ENCODE measurements at places on chromosomes 7 and 10. TPM values are rescaled to one million over a fixed set of nuclear protein-coding genes. Genes with fewer than 3 reads are reported as not detected.

- no peak overlapping the region for H3K27ac ChIP-seq
- no peaks in the 10 kb centered on the region for H3K36me3 ChIP-seq
- DNase-seq: no peak
- peaks cover 20% of the 10 kb centered on the region for H3K4me1 ChIP-seq
Observed at GRCh38 chr10:116049158-116049973, 223.6 kb downstream of the GFRA1 start.

DNA sequence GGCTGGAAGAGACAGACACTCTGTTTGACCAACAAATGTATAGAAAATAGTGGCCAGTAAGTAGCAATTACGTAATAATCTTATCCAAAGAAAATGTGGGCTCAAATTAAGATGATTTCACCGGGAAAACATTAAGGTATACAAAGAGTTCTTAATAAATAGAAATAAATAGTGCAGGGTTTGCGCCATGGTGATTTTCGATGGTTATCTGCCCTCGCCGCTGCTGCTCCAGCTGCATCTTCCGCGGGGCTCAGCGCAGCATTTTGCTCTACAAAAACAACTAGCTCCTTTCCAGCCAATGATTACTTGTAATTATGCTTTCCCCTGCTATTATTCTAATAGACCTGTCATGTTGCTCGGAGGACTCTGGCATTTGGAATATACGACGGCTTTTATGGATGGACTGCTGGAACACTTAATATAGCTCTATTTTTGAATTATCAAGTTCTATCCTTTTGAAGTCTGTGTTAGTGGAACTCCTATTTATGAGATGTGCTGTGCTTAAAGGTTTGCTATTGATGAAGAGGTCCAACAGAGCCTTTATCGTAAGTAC is 103.8 kb downstream of the BUB3 start:
- H3K4me1 ChIP-seq: no peaks in the 10 kb centered on the region
- no peaks in the 10 kb centered on the region for H3K27me3 ChIP-seq
- no peak for DNase-seq
- H3K36me3 ChIP-seq: no peaks in the 10 kb centered on the region

DNA sequence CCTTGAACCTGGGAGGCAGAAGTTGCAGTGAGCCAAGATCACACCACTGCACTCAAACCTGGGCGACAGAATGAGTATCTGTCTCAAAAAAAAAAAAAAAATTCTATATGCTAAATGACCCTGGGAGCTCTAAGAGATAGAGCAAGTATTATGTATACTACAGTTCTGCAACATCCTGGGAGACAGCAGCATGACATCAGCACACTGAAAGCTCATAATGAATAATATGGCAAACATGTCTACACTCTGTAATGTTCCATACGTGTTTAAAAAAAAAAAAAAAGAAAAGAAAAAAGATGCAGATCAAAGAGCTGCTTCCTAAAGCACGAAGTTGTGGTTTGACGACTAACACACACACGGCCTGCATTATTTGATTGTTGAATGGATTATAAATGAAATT is 72.5 kb downstream of the CUL2 start:
- no peaks in the 10 kb centered on the region for H3K4me1 ChIP-seq
- peaks cover 19% of the 10 kb centered on the region for H3K36me3 ChIP-seq
- no peak overlapping the region for H3K27ac ChIP-seq

- H3K4me1 ChIP-seq: no peaks in the 10 kb centered on the region
- DNase-seq: no peak
- no peak overlapping the region for H3K4me3 ChIP-seq
- no peak overlapping the region for H3K27ac ChIP-seq
- H3K27me3 ChIP-seq: no peaks in the 10 kb centered on the region
Observed at GRCh38 chr10:113927440-113927839, 73.0 kb downstream of the NHLRC2 start.

DNA sequence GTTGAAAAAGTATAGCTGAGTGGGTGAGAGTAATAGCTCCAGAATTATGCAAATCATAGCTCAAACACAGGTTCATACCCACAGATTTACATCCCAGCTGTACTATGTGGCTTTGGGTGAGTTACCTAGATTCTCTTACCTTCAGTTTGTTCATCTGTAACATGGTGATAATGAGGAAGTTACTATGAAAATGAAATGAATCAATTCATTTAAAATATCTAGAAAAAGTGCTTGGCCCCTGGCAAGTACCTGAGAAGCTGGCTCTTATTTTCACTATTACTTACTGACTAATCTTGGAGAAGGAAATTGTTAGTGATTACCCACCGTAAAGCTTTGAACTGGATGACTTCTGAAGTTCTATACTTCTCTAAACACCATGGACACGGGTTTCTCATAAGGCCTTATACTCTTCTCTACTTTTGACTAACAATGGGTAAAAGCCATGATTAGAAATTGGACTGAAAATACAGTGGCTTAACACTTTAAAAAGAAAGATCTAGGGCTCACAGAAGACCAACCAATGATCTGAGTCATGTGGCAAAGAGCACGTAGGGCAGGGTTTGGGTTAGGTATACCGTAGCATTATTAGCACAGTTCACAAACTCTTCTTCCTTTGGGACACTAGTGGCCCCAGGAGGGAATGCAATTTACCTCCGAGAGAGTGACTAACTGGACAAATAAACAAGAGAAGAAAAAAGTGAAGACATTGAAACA is 149.2 kb downstream of the PLPP4 start:
- H3K27ac ChIP-seq: no peak overlapping the region
- H3K4me1 ChIP-seq: no peaks in the 10 kb centered on the region
- peaks cover 4% of the 10 kb centered on the region for H3K27me3 ChIP-seq
- no peaks in the 10 kb centered on the region for H3K36me3 ChIP-seq

GRCh38 chr7:93711926-93712325 is 137.4 kb upstream of the CALCR start:
- H3K36me3 ChIP-seq: no peaks in the 10 kb centered on the region
- no peak overlapping the region for H3K27ac ChIP-seq
- DNase-seq: no peak
- no peaks in the 10 kb centered on the region for H3K4me1 ChIP-seq
- H3K27me3 ChIP-seq: no peaks in the 10 kb centered on the region

- peaks cover 2% of the 10 kb centered on the region for H3K36me3 ChIP-seq
- H3K27ac ChIP-seq: no peak overlapping the region
- H3K4me1 ChIP-seq: no peaks in the 10 kb centered on the region
Observed at GRCh38 chr10:92045641-92046106, 122.1 kb downstream of the BTAF1 start.

DNA sequence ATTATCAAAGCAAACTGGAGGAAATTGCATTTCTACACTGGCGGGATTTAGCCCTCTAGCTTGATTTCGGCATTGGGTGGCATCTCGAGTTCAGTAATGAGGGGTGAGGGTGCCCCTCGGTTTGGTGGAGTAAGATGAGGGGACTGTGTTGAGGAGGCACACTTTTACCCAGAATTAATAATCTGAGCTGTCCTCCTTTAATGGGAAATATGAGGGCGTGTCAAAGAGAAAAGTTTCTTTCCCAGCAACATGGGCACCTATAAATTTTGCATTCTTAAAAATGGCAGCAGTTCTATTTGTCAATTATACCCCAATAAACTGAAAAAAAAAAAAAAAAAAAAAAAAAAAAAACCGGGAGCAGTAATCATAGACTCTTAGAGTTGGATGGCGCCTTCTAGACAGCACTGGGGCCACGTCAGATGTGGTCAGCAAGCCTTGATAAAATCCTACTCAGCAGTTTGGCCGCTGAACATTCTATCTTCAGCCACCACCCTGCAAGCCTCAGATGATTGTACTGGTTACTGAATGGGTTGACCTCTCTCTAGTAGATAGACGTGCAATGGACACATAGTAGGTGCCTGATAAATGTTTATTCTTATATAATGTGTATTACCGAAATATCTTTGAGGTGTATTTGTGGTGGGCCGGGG is 931 bp downstream of the PAPSS2 start:
- H3K27ac ChIP-seq: peak overlapping the region; percentile 92
- peaks cover 36% of the 10 kb centered on the region for H3K4me1 ChIP-seq
- H3K27me3 ChIP-seq: no peaks in the 10 kb centered on the region
- no peaks in the 10 kb centered on the region for H3K36me3 ChIP-seq
- DNase-seq: no peak

DNA sequence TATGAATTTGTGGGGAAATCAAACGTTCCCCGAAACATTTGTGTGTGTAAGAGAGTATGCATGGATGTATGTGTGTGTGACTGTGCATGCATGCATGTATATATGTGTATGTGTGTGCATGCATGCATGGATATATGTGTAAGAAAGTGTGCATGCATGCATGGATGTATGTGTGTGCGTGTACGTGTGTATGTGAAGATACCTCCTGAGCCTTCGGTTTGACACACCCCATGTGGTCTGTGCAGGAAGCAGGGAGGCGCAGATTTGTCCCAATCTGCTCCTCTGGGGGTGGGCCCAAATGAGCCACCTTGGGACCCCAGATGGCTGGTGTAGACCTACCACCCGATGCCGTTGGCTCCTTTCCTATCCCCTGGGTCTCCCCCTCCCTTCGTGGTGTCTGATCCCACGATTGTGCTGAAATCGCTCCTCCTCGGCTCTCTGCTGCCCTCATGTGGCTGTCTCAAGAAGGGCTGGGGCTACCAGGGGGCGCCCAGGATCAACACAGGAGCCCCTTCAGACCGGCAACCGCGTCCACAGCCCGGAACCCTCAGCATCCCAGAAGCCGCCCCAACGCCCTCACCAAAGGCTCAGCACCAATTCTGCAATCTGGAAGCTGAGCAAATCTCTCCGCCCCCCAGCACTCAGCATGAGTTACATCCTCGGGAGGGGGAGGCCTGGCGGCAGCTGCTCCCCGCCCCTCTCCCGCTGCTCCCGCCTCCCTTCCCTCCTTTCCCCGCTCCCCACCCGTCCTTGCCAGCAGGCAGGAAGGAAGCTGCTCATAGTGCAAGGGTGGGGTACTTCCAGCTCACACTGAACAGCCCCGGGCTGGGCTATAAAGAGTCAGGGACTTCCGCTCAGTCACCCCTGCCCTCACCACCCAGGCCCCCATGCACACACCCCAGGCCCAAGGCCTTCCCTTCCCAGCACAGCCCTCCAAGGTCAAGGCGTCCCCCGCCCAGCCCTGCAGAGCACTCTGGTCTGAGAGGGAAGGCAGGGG is 2.3 kb upstream of the NOS3 start:
- peak; percentile 75 for DNase-seq
- H3K27me3 ChIP-seq: no peaks in the 10 kb centered on the region
- peak overlapping the region; percentile 66 for H3K27ac ChIP-seq
- peaks cover 4% of the 10 kb centered on the region for H3K4me1 ChIP-seq
- no peak overlapping the region for H3K4me3 ChIP-seq
- H3K36me3 ChIP-seq: no peaks in the 10 kb centered on the region

DNA sequence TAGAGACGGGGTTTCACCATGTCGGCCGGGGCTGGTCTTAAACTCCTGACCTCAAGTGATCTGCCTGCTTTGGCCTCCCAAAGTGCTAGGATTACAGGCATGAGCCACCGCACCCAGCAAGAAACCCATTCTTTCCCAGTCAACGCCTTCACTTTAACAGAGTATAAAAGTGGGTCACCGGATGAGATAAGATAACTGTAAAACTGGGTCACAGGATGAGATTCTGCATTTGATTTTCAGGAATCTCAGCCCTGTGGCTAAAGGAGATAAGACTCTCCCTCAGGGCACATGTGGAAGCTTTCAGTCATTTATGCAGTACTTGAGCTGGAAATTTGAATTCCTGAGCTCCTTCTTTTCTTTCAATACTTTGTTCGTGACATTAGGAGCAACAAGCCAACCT is 70.8 kb downstream of the LRRC17 start:
- no peaks in the 10 kb centered on the region for H3K4me1 ChIP-seq
- H3K36me3 ChIP-seq: no peaks in the 10 kb centered on the region
- no peaks in the 10 kb centered on the region for H3K27me3 ChIP-seq
- no peak overlapping the region for H3K27ac ChIP-seq
- DNase-seq: no peak

- H3K36me3 ChIP-seq: no peaks in the 10 kb centered on the region
- H3K4me1 ChIP-seq: peaks cover 13% of the 10 kb centered on the region
- no peaks in the 10 kb centered on the region for H3K27me3 ChIP-seq
- no peak overlapping the region for H3K4me3 ChIP-seq
- no peak for DNase-seq
- H3K27ac ChIP-seq: no peak overlapping the region
Observed at GRCh38 chr7:2692543-2692942, 4.5 kb downstream of the AMZ1 start.

GRCh38 chr7:22176791-22177412 is 180.1 kb downstream of the RAPGEF5 start:
- no peak for DNase-seq
- H3K36me3 ChIP-seq: peaks cover 11% of the 10 kb centered on the region
- no peak overlapping the region for H3K4me3 ChIP-seq
- no peak overlapping the region for H3K27ac ChIP-seq
- no peaks in the 10 kb centered on the region for H3K27me3 ChIP-seq

DNA sequence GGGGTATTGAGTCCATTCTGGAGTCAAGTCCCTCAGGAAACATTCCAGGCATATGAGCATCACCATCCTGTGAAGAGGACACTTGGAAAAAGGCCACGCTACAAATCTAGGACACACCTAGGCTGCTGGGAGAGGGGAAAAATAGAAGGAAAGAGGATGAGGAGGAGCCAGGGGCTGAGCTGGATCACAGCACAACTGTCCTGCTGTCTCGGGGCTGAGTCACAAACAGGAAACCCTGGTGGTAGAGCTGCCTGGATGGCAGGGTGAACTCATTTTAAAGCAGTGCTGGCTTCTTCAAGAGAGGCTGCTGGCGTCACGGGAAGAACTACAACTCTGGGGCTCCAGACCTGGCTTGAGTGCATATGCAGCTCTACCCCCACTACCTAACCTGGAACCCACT is 151.5 kb downstream of the RNF216 start:
- DNase-seq: no peak
- no peak overlapping the region for H3K4me3 ChIP-seq
- no peaks in the 10 kb centered on the region for H3K27me3 ChIP-seq
- H3K36me3 ChIP-seq: peaks cover 2% of the 10 kb centered on the region

DNA sequence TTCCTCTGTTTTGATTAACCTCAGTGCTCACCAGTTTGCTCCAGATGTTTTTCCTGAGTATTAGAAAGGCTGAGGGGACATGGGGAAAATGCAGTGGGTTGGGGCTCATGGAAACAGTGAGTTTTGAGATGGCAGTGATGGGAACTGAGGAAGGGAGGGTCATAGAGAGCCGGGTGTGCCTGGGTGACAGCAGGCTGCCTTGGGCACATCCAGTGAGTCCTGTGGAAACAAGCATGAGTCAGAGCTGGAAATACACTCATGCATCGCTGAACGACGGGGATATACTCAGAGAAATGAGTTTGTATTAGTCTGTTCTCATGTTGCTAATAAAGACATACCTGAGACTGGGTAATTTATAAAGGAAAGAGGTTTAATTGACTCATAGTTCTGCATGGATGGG is 202.2 kb downstream of the TMEM178B start:
- no peaks in the 10 kb centered on the region for H3K27me3 ChIP-seq
- H3K36me3 ChIP-seq: no peaks in the 10 kb centered on the region
- no peak overlapping the region for H3K27ac ChIP-seq

GRCh38 chr10:30598105-30598776 is 31.3 kb downstream of the LYZL2 start:
- H3K27ac ChIP-seq: no peak overlapping the region
- no peak for DNase-seq
- peaks cover 11% of the 10 kb centered on the region for H3K4me1 ChIP-seq
- H3K27me3 ChIP-seq: no peaks in the 10 kb centered on the region

GRCh38 chr7:158274404-158274811 is 313.2 kb downstream of the PTPRN2 start:
- no peak for DNase-seq
- no peaks in the 10 kb centered on the region for H3K4me1 ChIP-seq
- H3K27ac ChIP-seq: no peak overlapping the region
- no peak overlapping the region for H3K4me3 ChIP-seq

KIAA1549 gene
- polyA plus RNA-seq: 0.13 TPM

KCP gene
- not detected for polyA plus RNA-seq

TAS2R4 gene
- 0.03 TPM for polyA plus RNA-seq

WIPF3 gene
- 0.23 TPM for polyA plus RNA-seq

TMEM196 gene
- polyA plus RNA-seq: not detected

SEMA3D gene
- polyA plus RNA-seq: 0.18 TPM

RELN gene
- polyA plus RNA-seq: 10.0 TPM

ASIC3 gene
- polyA plus RNA-seq: 0.55 TPM

STEAP4 gene
- 8.7 TPM for polyA plus RNA-seq

RGR gene
- not detected for polyA plus RNA-seq

ZCWPW1 gene
- polyA plus RNA-seq: 3.3 TPM

SPDYE2 gene
- polyA plus RNA-seq: not detected

LRRC18 gene
- not detected for polyA plus RNA-seq

Measured in liver (tissue), 10 donors.